Activated CD8-positive, alpha-beta memory T cell treated with anti-CD3 and anti-CD28 coated beads for 4 hours (primary cell): ENCODE measurements at places on chromosomes 4 and X.

GRCh38 chrX:150566734-150567182, 1.7 kb upstream of the MTM1 start:
- no peak for DNase-seq

- no peak for DNase-seq
These were observed 149.8 kb downstream of the CHM start for GRCh38 chrX:85897362-85898126.

DNA sequence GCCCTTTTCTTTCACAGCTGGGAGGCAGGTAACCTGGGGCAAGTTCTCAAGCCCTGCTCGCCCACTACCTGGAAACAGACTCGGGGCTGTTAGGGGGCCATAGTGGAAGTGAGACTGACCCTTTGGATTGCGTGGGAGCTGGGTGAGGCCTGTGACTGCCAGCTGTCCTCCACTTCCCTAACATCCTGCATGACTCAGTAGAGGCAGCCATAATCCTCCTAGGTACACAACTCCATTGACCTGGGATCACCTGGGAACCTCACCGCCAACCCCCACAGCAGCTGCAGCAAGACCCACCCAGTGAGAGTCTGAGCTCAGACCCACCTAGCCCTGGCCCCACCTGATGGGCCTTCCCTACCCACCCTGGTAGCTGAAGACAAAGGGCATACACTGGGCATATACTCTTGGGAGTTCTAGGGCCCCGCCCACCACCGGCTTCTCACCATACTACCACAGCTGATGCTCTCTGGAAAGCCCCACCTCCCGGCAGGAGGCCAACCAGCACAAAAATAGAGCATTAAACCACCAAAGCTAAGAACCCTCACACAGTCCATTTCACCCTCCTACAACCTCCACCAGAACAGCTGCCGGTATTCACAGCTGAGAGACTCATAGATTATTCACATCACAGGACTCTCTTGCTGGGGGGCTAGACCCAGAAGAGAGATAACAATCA, 61.1 kb upstream of the DCTD start:
- DNase-seq = no peak

- DNase-seq = no peak
These were observed 594.5 kb downstream of the ANKRD50 start for GRCh38 chr4:124118061-124118460.

- no peak for DNase-seq
These were observed 1722.9 kb upstream of the AGA start for GRCh38 chr4:179165000-179165738.

- no peak for DNase-seq
These were observed 857.9 kb upstream of the HTR2C start for GRCh38 chrX:113726009-113726408.

GRCh38 chrX:24014388-24015018, 12.5 kb downstream of the KLHL15 start:
- peak; percentile 1 for DNase-seq

- DNase-seq = no peak
These were observed 3.0 kb downstream of the GPC4 start for GRCh38 chrX:133412246-133412645.

- DNase-seq = no peak
These were observed 617.1 kb upstream of the AMOT start for GRCh38 chrX:113457719-113458118.

- no peak for DNase-seq
These were observed 91.6 kb downstream of the TSPAN7 start for GRCh38 chrX:38652934-38653442.

DNA sequence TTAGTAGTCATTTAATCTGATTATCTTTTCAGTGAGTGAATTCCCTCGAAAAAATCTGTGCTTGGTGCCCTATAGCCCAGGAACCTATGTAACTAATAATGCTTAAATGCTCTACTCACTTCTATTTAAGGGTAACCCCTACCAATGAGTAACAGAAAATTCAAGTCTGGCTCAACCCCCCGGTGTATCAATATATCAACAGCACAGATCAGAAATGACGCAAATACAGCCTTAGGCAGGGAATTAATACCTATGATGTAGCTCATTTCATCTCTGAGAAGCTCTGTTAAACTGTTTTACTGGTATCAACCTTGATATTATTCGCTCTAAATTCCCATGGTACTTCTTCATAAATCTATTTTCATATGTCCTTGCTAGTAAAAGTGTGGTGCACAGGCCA, 28.6 kb downstream of the PDGFC start:
- no peak for DNase-seq

- no peak for DNase-seq
These were observed 55.9 kb upstream of the WDR19 start for GRCh38 chr4:39126256-39127095.

GRCh38 chr4:145539671-145540070, 58.0 kb downstream of the SMAD1 start:
- DNase-seq = no peak

- no peak for DNase-seq
These were observed 191.4 kb downstream of the NDST4 start for GRCh38 chr4:114921790-114922591.

DNA sequence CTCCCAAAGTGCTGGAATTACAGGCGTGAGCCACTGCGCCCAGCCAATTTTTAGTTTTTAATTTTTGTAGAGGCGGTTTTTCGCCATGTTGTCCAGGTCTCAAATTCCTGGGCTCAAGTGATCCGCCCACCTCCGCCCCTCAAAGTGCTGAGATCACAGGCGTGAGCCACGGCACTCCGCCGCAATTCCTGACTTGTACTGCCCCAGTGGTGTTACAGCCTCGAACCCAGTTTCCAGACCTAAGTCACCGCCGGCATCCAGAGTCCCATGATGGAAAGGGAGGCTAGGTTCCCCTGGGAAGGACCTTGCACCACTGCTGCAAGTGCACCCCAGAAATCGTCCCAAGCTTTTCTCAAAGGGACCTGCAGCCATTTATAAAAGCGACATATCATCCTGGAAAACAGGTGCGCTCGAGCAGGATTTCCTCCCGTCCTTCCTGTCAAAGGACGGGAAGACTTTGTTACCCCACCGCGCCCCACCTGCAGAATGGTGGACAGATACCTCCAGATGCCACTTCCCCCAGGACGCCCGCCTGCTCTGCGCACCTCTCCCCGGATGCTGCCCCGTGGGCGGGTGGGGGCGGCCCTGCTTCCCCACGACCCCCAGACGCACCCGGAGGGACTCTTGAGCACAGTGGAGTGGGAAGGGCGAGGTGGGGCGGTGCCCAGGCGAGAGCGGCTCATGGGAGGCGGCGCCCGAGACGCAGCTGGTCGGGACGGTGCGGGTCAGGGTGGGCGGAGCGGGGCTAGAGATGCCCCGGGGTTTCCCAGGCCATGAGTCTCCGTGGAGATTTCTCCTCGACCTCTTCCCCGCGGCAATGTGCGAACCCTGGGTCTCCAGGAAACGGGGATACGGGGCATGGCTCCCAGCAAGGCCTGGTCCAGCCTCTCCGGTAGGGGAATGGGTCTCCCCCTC, 947 bp upstream of the RPL10 start:
- DNase-seq = no peak

DNA sequence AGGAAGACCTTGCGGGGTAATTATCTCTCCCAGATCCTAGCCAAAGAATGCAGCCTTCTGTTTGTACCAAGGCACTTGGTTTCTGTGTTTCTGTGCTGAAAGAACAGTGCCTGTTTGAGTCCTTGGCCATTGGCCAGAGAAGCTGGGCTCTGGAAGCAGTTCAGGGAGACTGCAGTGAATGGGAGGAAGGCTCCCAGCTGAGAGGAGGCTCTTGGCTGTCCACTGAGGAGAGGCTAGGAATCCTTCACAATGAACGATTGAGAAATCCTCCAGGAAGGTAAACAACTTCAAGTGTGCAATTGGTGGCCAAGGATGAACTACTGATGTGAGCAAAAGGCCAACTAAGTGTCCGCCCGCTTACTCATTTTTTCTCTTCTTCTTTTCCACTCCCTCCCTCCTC, 61.3 kb downstream of the HS3ST1 start:
- DNase-seq = no peak

DNA sequence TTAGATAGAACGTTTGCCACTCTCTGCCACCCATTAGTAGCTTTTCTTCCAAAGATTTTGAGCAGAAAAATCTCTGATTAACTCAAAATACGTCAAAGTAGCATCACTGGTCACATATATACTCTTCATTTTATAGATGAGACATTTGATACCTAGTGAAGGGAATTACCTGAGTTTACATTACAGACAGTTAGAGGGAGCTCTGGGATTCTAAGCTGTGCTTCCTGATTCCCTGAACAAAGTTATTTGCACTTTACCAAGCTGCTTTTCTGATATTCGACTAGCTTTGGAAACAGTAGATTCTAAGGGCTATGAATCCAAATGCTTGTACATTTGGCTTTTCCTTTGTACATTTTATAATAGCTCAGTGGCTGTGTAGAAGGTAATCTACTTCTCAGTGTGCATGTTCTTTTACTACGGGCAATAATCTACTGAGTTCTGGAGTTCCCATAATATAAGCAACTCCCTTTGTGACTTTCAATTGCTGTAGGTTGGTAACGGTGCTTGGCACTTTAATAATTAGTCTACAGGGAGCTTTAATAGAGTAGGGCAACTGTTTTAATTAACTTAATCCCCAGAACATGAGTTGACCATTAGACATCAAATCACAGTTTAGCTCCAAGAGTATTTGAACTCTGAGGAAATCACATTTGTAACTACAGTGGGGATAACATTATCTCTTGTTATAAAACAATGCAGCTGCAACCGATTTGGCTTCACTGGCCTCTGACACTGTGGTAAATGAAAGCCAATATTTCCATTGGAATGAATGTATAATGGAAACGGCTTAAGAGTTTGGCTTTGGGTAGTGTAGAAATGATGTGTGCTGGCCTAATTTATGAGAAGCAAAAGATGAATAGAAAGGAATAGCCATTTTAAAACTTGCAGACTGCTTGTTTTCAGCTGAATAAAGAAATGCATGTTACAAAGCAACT, 1602.4 kb downstream of the STIM2 start:
- DNase-seq = no peak

GRCh38 chr4:6885953-6886557, 23.6 kb upstream of the TBC1D14 start:
- DNase-seq = no peak

- DNase-seq = no peak
These were observed 103.6 kb downstream of the FAM13A start for GRCh38 chr4:88953400-88953799.

GRCh38 chr4:21749924-21750323, 198.6 kb downstream of the KCNIP4 start:
- no peak for DNase-seq

DNA sequence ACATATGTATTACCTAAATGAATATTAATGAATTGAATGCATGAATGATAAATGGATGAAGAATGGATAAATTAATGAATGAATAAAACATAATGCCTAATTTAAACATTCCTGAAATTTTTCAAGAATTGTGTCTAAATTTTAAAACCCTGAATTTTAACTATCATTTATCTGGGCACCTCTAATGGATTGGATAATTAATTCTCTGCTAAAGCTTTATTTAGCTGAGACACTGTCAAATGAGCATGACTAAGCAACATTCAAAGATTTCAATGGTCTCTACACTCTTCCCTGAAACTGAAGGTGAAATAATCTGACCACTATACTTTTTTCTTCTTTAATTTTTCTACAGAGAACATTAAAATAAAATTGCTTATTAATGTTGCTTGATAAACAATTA, 1197.7 kb downstream of the C4orf33 start:
- no peak for DNase-seq

DNA sequence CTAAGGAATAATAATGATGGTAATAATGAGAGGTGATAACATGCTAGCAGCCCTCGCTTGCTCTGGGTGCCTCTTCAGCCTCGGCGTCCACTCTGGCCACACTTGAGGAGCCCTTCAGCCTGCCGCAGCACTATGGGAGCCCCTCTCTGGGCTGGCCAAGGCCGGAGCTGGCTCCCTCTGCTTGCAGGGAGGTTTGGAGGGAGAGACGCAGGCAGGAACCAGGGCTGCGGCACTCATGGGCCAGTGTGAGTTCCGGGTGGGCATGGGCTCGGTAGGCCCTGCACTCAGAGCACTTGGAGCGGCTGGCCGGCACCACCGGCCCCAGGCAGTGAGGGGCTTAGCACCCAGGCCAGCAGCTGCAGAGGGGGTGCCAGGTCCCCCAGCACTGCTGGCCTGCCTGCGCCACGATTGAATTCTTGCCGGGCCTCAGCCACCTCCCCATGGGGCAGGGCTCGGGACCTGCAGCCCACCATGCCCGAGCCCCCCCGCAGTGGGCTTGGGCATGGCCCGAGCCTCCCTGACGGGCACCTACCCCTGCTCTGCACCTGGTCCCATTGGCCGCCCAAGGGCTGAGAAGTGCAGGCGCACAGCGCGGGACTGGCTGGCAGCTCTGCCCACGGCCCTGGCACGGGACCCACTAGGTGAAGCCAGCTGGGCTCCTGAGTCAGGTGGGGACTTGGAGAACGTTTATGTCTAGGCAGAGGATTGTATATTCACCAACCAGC, 7.1 kb upstream of the ADH1C start:
- DNase-seq = no peak

DNA sequence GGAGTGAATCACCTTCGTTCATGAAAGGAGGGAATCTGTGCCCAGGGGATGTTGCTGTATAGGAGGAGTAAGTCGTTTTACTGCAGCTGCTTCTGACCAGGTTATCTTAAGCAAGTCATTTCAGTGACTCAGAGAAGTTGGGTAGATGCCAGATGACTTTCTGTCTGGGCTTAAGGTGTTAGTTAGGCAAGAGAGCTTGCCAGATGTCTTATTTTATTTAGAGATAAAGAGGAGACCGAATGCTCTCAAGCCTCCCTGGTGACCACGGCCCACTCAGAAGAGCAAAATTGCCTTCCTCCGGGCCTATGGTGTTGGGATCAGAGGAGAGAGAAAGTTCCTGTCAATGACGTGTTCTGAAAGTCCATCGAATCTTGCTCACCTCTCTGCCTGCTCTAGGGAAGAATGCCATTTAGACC, 16.3 kb upstream of the ZNF827 start:
- no peak for DNase-seq

DNA sequence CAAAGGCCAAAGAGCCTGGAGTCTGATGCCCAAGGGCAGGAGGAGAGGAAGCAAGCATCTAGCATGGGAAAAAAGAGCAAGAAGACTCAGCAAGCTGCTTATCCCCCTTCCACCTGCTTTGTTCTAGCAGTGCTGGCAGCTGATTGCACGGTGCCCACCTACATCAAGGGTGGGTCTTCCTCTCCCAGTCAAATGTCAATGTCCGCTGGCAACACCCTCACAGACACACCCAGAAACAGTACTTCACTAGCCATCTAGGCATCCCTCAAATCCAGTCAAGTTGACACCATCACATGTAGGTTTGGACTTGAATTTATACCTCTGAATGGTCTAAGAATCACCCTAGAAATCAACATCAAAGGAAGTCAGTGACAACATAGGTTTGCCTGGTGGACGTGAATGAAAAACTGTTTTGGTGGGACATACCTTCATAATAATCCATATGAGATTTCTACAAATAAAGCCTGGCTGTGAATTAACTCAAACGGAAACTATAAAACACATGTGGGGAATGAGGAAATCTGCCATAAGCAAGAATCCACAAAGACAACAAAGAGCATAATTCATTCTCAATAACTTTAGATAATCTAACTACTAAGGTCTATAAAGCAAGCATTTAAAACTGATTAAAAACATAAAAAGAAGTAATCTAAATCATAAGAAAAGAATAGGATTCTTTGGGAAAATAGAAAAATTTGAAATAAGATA, 185.8 kb upstream of the JADE1 start:
- no peak for DNase-seq
